ENCODE measurements at places on chromosomes 7 and 10. TPM values are rescaled to one million over a fixed set of nuclear protein-coding genes. Genes with fewer than 3 reads are reported as not detected.
A peak's percentile ranks its signal among the peaks of the same experiment; 100 is the strongest.

The BTBD16 gene
- total RNA-seq: not detected

DNA sequence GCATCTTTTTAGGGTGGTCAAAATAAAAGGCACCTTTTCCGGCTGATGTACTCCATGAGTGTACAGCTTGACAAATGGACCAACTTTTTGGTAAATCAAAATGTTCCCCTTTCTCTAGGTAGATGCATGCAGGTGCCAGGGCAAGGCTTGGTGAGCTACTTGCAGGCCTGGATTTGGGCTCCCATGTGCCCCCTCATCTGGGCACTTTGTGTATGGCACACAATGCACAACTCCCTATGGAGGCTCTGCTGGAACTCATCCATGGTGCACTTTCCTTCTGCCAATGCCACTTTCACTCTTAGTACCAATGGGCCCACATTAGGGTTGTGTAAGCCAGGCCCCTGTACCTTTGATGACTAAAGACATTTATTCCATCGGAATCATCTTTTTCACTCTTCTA, 300.8 kb downstream of the SDHAF3 start:
- no peak overlapping the region for H3K27ac ChIP-seq
- H3K4me1 ChIP-seq: no peaks in the 10 kb centered on the region
- H3K27me3 ChIP-seq: no peaks in the 10 kb centered on the region
- H3K36me3 ChIP-seq: no peaks in the 10 kb centered on the region
- no peak overlapping the region for H3K4me3 ChIP-seq
- DNase-seq: no peak

GRCh38 chr7:121945480-121946236, 72.7 kb downstream of the PTPRZ1 start:
- H3K4me3 ChIP-seq: no peak overlapping the region
- no peaks in the 10 kb centered on the region for H3K4me1 ChIP-seq
- no peak for DNase-seq
- no peak overlapping the region for H3K27ac ChIP-seq
- no peaks in the 10 kb centered on the region for H3K36me3 ChIP-seq

The ADCYAP1R1 gene
- total RNA-seq: 2.5 TPM

GRCh38 chr10:75245354-75246250, 9.8 kb upstream of the COMTD1 start:
- no peak for DNase-seq
- H3K27me3 ChIP-seq: no peaks in the 10 kb centered on the region
- H3K27ac ChIP-seq: no peak overlapping the region
- no peaks in the 10 kb centered on the region for H3K4me1 ChIP-seq

DNA sequence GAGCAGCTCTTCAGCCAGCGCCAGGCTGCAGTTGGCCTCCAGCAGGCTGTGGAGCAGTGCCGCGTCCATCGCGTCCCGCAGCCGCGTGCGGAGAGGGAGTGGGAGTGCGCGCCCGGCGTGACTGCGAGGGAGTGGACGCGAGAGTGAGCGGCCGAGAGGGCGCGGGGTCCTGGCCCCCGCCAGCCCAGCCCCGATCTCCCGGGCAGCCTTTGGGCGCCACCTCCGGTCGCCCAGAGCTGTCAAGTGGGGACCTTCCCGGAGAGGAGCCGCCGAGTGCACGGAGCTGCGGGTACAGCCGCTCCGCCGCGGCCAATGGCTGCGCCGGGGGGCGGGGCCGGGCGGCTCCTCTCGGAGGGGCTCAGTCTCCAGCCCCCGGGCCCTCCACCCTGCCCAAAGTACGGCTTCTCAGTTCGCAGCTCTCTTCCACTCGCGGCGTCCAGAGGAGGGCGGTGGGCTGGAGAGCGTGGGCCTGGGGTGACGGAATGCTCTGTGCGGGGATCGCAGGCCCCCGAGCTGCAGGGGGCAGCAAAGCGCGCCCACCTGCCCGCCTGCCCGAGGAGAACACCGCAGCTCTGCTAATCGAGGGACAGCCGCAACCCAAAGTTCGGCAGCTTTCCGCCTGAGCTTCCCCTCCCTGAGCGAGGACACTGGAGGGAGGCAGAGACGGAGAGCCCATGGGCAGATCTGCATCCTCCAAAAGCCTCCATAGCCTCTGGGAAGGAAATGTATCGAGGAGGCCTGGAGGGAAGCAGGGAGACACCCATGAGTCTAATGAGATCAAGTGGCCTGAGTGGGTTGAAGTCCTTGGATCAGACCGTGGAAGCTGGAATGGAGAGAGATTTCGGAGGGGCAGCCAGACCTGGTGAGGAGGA, at the start of gene CRHR2:
CRHR2 (minus strand) TSS at position 245 of the 872 bp plus-strand sequence; CDS start at position 69, 176 bp downstream.
- no peaks in the 10 kb centered on the region for H3K36me3 ChIP-seq
- H3K4me3 ChIP-seq: peak within 1 kb of the TSS; percentile 74
- no peaks in the 10 kb centered on the region for H3K27me3 ChIP-seq
- no peak within 1 kb of the TSS for H3K27ac ChIP-seq
- DNase-seq: no peak

- H3K4me3 ChIP-seq: peak overlapping the region; percentile 12
- H3K36me3 ChIP-seq: no peaks in the 10 kb centered on the region
- H3K27ac ChIP-seq: peak overlapping the region; percentile 72
- no peak for DNase-seq
- no peaks in the 10 kb centered on the region for H3K27me3 ChIP-seq
Observed at GRCh38 chr10:92124020-92124419, 166.9 kb downstream of the CPEB3 start.

- no peaks in the 10 kb centered on the region for H3K27me3 ChIP-seq
- no peaks in the 10 kb centered on the region for H3K4me1 ChIP-seq
- no peak overlapping the region for H3K4me3 ChIP-seq
- DNase-seq: no peak
Observed at GRCh38 chr10:16470747-16471146, 33.9 kb downstream of the PTER start.

DNA sequence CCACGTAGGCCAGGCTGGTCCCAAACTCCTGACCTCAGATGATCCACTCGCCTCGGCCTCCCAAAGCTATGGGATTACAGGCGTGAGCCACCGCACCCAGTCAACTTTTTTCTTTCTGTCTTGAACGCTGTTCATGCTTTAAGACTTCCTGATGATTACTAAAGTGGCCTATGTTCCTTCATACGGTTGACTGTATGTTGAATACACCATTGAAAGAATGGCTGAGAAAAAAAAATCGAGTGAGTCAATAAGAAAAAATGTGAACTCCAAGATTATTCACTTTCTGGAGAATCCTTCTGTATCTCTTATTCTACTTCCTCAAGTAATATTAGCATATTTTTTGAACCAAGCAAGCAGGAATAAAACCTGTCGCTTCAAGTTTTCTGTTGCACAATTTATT, 955.0 kb downstream of the GATA3 start:
- no peak overlapping the region for H3K4me3 ChIP-seq
- no peak overlapping the region for H3K27ac ChIP-seq
- no peak for DNase-seq
- no peaks in the 10 kb centered on the region for H3K36me3 ChIP-seq
- no peaks in the 10 kb centered on the region for H3K27me3 ChIP-seq

DNA sequence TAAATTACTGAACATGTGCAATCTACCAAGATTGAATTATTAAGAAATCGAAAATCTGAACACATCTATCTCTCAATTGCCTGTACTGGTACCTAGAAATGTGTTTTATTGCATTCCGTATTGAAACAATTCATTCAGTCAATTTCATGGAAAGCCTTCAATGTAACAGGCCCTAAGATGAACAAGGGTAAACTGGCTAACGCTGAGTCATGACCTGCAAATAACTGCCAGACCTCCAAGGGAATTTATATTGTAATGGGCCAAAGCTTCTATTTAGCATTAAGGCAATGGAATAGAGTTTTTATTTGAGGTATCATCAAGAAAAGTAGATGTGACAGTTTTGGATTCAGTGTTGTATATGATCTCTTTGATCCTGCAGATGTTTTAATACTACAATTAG, 49.9 kb upstream of the CD36 start:
- no peak overlapping the region for H3K4me3 ChIP-seq
- H3K4me1 ChIP-seq: no peaks in the 10 kb centered on the region
- DNase-seq: no peak
- no peaks in the 10 kb centered on the region for H3K36me3 ChIP-seq
- H3K27me3 ChIP-seq: no peaks in the 10 kb centered on the region

DNA sequence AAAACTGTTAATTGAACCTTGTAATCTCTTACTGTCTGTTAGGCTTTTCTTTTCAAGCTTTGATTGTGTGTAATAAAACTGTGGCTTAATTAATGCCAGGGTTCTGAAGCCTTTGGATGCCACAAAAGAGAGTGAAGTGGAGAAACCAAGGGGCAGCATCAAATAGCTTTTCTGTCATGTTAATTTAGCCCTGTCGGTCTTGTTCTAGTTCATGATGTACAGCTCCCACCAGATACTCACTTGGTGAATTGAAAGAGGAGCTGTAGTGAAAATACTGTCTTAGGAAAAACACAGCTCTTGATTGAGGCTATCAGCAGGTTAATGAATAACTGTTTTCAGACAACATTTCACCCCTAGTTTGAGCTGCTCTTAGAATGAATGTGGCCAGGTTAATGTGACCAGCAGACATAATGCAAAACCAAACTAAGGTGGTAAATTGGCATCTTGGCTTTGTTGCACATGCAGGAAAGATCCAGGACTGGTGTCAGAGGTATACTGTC, 94.2 kb downstream of the POLL start:
- H3K4me1 ChIP-seq: no peaks in the 10 kb centered on the region
- no peak overlapping the region for H3K4me3 ChIP-seq

GRCh38 chr10:101816913-101817336, 1.3 kb downstream of the OGA start:
- peaks cover 17% of the 10 kb centered on the region for H3K4me1 ChIP-seq
- DNase-seq: no peak
- no peaks in the 10 kb centered on the region for H3K36me3 ChIP-seq
- peak overlapping the region; percentile 98 for H3K4me3 ChIP-seq
- peak overlapping the region; percentile 84 for H3K27ac ChIP-seq
- H3K27me3 ChIP-seq: no peaks in the 10 kb centered on the region

The NKX1-2 gene
- total RNA-seq: not detected

- DNase-seq: no peak
- H3K4me3 ChIP-seq: no peak overlapping the region
- H3K36me3 ChIP-seq: no peaks in the 10 kb centered on the region
- no peaks in the 10 kb centered on the region for H3K27me3 ChIP-seq
Observed at GRCh38 chr10:133001114-133001513, 58.7 kb upstream of the CFAP46 start.

The DMBT1 gene
- total RNA-seq: not detected

GRCh38 chr7:4996696-4997222, 37.8 kb upstream of the MMD2 start:
- H3K4me3 ChIP-seq: no peak overlapping the region
- H3K27ac ChIP-seq: no peak overlapping the region
- H3K27me3 ChIP-seq: no peaks in the 10 kb centered on the region

The ATOH7 gene
- not detected for total RNA-seq

The PSD gene
- total RNA-seq: not detected

The ZMYND11 gene
- total RNA-seq: 103 TPM

The SPDYE5 gene
- total RNA-seq: not detected

DNA sequence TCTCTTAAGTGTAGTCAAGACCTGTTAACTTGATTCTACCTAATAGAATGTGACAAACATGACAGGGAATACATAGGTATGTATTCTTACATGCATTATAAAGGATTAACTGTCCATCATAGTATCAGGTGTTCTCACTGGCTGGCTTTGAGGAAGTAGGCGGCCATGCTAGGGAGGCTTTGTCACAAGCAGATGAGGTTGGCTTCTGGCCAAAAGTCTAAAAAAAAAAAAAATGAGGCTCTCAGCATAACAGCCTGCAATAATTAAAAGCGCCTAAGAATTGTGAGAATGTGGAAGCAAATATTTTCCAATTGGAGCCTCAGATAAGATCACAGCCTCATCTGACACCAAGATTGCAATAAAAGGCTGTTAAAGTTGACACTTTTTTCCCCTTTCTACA, 1256.8 kb upstream of the SORCS1 start:
- H3K27ac ChIP-seq: no peak overlapping the region
- no peak for DNase-seq
- no peak overlapping the region for H3K4me3 ChIP-seq

GRCh38 chr10:16280595-16280994, 156.2 kb upstream of the PTER start:
- H3K4me3 ChIP-seq: no peak overlapping the region
- no peaks in the 10 kb centered on the region for H3K27me3 ChIP-seq
- no peak overlapping the region for H3K27ac ChIP-seq
- DNase-seq: no peak
- no peaks in the 10 kb centered on the region for H3K36me3 ChIP-seq
- no peaks in the 10 kb centered on the region for H3K4me1 ChIP-seq

DNA sequence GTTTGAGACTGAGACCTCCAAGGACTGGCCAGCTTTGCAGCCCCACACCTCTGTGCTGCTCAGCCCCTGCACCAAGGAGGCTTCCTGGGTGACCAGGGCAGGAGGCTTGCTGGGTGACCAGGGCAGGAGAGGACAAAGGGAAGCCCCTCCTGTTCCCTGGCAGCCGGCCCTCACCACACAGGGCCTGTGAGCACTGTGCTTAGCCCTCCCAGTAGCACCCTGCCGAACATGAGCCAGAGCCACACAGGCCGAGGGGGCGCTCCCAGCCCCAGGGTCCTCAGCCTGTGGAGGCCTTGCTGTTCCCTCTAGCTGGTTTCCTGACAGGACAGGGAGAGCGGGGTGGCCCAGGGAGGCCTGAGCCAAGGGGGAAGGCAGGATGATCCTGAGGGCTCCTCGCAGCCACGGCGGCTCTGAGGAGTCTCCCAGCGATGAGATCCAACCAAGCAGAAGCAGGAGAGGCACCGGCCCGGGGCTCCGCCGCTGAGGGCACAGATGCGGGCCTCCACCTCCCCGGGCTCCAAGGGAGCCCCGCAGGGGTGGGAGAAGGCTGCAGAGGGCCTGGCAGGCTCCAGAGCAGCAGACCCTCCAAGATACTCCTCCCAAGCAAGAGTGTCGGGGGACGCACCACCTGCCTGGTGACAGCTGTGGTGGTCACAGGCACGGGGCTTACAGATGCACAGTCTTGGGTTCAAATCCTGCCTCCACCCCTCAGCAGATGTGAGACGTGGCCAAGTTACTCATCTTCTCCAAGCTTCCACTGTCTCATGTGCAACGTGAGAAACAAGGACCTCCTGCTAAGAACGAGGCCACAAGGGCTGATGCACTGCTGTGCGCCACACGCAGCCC, 22.5 kb downstream of the WDR86 start:
- peaks cover 28% of the 10 kb centered on the region for H3K4me1 ChIP-seq
- H3K27ac ChIP-seq: no peak overlapping the region
- no peak for DNase-seq
- no peaks in the 10 kb centered on the region for H3K36me3 ChIP-seq

The MALRD1 gene
- 0.92 TPM for total RNA-seq

The PPP1R17 gene
- not detected for total RNA-seq

The CLRN3 gene
- not detected for total RNA-seq

- no peaks in the 10 kb centered on the region for H3K4me1 ChIP-seq
- no peak for DNase-seq
- H3K27ac ChIP-seq: no peak overlapping the region
- H3K4me3 ChIP-seq: no peak overlapping the region
- no peaks in the 10 kb centered on the region for H3K36me3 ChIP-seq
- no peaks in the 10 kb centered on the region for H3K27me3 ChIP-seq
Observed at GRCh38 chr7:110480964-110481363, 610.0 kb upstream of the LRRN3 start.
